GM12864 (cell line): ENCODE measurements at places on chromosomes 6 and 20.

DNA sequence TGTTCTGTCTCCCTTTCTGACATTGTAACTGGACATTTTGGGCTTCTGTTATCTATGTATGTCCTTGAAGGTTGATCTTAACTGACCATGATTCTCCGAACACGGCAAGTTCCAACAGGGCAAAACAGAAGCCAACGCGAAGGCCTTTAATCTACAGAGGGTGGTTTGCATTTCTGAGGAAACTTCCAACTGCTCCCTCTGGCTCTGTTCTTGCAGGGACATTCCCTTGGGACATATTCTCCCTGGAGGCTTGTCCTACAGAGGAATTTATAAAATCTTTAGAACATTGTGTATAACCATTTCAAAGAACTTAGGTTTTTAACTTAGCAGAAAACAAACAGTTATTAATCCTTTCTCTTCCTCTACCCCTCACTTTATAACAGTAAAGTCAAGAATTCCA is 189.0 kb upstream of the CDYL start:
- DNase-seq = no peak

DNA sequence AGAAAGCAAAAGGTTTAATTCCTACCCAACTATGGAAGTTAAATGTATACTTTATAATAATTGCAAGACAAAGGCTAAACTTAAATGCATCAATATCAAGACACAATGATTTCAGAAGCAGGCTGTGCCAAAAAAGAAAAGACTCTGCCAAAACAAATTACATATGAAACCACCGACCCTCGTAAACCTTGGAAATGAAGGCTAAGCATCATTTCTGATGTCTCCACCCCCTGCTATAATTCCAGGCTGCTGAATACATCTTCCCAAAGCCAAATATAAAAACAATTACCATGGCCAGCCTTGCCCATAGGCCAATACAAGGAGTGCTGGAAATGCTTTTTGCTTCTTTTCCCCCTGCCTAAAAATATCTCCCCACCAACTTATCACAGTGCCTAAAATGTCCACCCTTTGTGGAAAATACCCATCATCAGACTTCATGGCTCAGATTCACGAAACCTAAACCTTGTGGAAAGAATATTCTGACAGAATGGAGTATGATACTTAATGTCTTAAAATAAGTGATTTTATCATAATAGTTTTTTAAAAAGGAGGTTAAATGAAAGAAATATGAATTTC is 37.4 kb downstream of the RCAN2 start:
- no peak for DNase-seq

DNA sequence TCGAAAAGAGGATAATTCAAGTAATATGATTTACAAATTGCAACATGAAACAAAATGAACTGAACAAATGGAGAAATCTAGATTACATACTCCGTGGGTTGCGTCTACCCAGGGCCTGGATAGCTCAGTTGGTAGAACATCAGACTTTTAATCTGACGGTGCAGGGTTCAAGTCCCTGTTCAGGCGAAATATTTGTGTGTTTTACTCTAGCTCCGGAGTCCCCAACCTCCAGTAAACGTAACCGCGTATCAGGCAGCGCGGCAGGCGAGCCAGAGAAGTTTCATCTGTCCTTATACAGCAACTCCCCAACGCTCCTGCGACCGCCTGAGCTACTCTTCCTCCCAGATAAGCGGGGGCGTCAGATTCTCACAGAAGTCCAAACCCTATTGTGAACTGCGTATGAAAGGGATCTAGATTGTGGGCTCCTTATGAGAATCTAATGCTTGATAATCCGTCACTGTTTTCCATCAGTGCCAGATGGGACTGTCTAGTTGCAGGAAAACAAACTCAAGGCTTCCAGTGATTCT is 176.1 kb downstream of the TRIM27 start:
- no peak for DNase-seq

DNA sequence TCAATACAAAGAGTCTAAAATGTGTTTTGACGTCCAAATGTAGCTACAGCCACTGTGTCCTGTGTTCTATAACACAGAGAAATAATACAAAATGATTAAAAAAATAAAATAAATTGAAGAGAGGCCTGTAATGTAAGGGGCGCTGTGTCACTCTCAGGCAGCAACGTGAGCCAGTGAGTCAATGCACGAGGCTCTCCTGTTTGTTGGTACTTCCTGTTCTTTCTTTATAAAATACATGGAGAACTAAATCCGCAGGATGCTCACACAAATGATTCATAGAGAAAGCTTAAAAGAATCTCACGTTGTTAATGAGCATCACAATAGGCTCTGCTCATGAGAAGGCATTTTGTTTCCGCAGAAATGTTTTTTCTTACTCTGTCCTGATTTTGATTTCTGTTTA is 635.0 kb upstream of the AGPAT4 start:
- no peak for DNase-seq

- DNase-seq = no peak
These were observed 1.9 kb downstream of the NCOA7 start for GRCh38 chr6:125792680-125793079.

GRCh38 chr20:43140726-43141125 is 49.0 kb downstream of the PTPRT start:
- DNase-seq = no peak

GRCh38 chr6:136035378-136036070 is 184.0 kb downstream of the PDE7B start:
- DNase-seq = no peak

DNA sequence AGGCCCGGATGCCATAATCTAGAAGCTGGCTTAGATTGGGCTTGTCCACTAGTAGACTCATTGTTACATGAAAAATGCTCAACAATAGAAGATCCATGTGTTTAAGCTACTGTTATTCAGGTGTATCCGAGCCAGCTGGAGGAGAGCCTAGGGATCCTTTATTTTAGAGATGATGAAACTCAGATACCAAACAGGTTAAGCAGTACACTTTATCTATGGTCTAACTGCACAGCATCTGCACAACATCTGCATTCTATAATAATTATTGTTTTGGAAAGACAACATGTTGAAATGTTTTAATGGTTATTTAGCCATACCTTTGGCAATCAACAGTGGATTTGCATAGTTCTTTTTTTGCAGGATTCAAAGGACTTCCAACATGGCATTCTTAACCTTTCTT is 134.1 kb downstream of the RFPL4B start:
- DNase-seq = no peak

DNA sequence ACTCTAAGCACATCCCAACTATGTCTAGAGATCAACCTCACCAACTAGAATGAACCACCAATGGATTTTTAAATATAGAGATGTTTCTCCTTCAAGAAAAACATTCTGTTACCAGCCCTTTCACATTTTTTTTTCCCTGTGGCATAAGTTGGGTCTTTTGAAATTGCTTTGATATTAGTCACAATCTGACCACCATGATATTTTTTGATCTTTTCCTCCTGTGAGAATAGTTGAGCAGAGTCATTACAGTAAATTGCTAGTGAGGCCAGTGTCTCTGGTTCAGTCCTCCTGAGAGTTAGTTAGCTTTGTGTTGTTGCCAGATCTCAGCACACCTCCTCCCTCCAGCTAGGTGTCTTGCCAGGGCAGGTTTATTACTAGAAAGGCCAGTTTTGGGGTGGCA is 79.7 kb upstream of the MYLIP start:
- DNase-seq = no peak

GRCh38 chr20:2755451-2756055 is 44.9 kb downstream of the CPXM1 start:
- DNase-seq = no peak

- no peak for DNase-seq
These were observed 14.3 kb upstream of the NEDD9 start for GRCh38 chr6:11246722-11247121.

DNA sequence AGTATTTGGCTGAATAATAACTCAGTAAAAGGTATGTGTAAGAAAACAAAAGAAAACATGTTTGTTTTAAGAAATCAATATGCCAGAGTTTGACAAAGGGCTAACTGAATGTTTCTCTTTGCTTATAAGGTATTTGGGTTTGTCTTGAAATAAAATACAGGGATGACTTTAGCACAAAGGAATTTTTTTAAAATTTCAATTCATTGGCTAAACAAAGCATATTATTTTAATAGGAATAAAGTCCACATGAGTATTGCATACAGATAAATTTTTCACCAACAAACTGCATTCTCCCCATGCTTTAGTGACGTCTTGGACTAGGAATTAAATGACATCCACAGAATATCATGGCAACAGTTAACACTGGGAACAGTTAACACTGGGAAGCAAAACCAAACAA is 480.0 kb upstream of the JAG1 start:
- DNase-seq = no peak

GRCh38 chr6:24910961-24911725 is 24.6 kb downstream of the RIPOR2 start:
- no peak for DNase-seq

DNA sequence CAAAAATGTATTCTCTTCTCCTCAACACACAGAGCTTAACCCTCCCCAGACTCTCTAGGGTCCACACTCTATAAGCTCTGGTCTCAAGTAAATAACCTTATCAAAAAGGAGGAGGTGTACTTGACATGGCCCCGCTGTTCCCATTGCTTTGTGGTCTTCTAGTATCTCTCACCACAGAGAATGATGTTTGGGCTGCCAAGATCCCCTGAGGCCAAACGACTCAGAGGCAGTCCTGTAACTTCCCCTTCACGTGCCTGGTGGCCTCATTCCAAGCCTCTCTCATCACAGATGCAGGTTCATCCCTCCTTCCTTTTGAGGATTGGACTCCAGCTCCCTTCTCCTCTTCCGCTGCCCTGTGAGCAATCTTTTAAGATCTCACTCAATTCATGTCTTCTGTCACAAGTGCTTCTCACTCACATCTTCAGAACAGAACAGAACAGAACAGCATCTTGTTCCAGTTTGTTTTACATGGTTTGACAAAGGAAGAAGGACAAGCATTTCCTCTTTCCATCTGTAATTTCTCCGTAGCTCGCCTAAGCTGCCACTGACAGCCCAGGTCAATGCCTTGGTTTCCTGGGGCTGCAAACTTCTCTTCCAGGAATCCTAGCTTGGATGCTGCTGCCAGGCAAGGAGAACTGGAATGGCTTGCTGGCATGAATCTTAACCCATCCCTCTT is 541.5 kb downstream of the CD83 start:
- DNase-seq = no peak

DNA sequence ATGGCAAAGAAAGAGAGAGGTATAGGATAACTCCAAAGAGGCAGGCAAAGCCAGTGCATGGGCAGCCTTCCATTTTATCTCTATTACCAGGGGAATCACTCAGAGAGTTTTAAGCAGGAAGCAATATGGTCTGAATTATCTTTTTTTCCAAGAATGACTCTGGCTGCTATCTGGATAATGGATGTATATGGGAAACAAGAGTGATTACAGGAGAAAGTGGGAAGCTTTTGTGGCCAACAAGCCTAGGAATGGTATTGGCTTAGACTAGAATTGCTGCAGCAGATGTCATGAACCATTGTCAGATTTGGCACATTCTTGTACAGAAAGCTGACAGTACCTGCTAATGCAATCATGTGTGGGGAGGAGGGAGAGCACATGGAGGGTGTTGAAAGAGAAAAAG is 73.0 kb upstream of the BTBD3 start:
- DNase-seq = no peak

- DNase-seq = peak; percentile 89
These were observed 24.5 kb downstream of the ILRUN start for GRCh38 chr6:34671801-34672656.

DNA sequence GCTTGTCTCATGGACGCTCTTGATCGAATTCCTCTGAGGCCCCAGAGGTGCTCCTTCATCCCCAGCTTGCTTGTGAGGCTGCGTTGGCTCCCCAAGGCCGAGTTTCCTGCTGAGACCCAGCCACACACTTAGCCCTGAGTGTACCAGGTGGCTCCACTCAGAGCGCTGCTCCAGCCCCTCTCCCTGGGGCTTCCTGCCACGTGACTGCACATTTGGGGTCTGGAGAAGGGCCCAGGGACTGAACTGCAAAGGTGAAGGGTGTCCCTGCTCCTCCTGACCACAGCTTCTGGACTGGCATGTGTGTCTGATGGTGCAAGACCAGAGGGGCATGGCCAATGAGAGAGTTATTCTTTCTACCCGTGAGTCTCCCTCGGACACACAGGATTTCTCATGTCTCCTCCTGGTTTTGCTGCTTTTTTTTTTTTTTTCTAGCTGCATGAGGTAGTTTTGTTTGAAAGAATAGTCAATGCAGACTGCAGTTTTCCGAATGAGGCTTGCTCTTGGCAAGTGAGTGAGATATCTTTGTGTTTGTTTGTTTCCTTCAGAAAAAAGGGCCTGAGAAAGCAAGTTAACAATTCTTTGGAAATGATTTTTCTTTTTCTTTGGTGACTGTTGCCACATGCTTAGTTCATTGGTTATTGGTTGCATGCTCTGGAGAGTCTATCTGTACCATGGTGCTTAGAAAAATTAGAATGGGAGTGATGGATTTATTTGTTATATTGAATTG is 3.1 kb upstream of the ZNF831 start:
- no peak for DNase-seq

DNA sequence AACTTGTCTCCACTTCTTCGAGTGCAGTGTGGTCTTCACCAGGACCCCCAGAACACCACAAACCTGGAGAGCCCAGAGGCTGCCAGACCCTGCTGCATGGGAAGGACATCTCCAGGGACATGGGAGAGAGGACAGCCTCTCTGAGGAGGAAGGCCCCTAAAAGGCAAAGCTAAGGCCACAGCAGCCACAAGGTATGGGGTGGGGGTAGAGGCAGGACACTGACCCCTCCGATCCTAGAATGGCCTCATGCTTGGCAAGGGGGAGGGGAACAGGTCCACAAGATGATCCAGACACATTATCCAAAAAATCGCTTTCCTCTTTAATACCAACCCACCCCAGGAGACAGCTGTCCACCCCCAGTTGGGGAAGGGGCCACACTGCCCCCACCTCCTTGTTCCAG is 1.9 kb downstream of the B3GALT4 start:
- no peak for DNase-seq

DNA sequence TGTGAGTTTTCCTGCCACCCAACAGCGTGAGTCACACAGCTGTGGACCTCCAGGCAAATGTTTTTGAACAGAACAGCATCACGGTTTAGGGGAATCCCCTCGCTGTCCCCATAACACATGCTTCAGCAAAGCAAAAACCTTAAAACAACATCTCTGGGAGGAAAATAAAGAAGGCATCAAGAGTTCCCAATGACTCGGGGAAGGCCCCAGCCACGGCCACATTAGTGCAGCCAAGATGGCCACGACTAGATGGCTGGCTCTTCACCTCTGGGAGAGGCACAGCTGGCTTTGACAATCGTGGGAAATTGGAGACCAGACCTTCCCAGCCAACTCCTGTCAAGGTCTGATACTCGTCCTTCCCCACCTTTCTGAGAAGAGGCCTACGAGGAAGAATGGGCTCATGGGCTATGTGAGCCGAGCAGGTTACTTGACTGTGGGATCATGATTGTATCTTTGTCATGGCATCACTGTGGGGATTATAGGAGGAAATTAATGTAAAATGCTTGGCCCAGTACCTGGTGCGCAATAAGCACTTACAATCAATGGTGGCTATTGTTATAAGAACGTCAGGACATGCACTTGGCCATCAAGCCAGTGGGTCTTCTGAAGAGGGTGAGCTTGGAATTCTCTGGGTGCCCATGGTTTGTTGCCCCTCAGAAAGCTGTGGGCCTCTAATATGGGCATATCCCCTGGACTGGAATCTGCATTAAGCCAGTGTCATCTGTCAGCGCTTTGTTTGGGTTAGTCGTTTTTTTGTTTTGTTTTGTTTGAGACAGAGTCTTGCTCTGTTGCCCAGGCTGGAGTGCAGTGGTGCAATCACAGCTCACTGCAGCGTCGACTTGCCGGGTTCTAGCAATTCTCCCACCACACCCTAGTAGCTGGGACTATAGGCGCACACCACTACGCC is 43.6 kb downstream of the FGD2 start:
- peak; percentile 55 for DNase-seq
